ENCODE measurements at places on chromosomes 6 and 20.

DNA sequence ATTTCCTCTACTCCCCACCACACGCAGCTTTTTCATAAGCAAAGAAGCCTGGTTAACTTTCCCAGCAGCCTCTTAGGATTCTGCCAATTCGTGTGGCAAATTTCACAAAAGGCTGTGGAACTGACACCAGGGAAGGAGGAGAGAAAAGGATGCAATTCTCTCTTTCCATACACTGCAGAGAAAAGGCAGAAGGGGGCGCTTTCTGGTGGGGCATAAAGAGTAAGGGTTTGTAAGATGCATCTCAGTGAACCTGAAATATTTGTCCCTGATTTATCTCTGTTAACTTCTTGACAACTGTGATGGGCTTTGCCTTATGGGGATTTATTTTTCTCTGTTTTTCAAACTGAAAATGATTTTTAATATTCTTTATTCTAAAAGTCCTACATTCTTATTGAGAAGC is 45.5 kb upstream of the GLP1R start:
- DNase-seq = no peak

- no peak for DNase-seq
These were observed 104.8 kb upstream of the PTPN1 start for GRCh38 chr20:50405235-50405914.

DNA sequence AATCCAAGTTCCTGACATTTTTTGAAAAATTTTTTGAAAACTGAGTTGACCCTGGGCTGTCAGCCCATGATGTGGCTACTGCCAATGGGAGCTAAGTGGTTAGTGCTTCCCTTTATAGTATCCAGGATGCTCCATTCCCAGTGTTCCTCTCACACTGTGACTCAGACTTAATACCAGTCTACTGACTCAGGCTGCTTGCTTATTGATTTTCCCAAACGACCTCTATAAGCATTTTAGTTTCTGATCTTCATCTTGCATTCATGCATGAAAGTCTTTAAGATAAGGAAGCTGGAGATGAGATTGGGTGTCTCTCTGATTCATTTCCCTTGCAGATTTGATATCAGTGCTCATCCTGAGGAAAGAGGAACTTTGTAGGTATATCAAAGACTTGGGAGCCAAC is 560.0 kb downstream of the TBC1D32 start:
- no peak for DNase-seq

GRCh38 chr20:45957021-45957941 is 14.7 kb downstream of the ZNF335 start:
- DNase-seq = no peak

- no peak for DNase-seq
These were observed 39.9 kb downstream of the RPRD1B start for GRCh38 chr20:38073307-38074071.

- DNase-seq = no peak
These were observed 13.4 kb downstream of the CASP8AP2 start for GRCh38 chr6:89843070-89843469.

DNA sequence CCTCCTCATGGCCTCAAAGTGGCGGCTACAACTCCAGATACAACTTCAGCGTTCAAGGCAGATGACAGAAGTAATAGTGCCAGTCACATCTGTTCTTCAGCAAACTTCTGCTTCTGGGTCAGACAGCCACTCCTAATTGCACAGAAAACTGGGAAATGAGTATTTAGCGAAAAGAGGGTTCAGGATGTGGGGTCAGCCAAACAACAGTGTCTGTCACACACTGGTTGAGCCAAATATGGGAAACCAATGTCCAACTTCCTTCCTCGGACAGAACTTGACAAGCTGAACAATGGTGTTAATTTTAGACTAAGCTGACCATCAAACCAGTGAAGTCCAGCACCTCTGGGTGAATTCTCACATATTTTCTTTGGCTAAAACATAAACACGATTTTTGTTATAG is 22.1 kb downstream of the NUDT3 start:
- DNase-seq = no peak

DNA sequence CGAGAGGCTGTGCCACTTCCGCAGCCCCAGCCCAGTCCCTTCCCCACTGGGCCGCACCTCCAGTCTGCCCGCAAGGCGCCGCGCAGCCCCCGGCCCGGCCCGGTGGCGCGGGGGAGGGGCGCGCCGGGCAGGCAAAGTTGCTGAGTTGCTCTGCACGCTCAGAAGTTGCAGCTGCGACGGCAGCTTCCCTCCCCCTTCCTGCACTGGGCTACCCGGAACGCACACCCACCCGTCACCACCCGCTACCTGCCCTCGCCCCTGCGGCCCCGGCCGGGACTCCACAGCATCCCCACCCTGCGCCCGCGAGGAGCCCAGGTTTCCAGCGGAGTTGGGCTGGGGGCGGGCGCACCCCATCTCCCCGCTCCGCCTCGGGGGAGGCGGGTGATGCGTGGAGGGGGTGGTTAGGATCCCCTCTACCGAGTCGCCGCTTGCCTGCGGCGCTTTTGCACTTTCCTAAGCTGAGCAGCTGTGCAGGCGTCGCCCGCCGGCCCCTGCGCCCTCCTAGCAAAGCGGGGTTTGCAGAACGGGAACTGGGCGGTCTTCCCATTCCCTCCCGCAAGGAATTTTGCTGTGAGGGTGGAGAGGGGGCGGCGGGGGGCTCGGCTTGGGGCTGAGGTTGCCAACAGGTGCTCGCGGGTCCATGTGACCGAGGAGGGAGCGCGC is 55.9 kb upstream of the RREB1 start:
- DNase-seq = no peak

DNA sequence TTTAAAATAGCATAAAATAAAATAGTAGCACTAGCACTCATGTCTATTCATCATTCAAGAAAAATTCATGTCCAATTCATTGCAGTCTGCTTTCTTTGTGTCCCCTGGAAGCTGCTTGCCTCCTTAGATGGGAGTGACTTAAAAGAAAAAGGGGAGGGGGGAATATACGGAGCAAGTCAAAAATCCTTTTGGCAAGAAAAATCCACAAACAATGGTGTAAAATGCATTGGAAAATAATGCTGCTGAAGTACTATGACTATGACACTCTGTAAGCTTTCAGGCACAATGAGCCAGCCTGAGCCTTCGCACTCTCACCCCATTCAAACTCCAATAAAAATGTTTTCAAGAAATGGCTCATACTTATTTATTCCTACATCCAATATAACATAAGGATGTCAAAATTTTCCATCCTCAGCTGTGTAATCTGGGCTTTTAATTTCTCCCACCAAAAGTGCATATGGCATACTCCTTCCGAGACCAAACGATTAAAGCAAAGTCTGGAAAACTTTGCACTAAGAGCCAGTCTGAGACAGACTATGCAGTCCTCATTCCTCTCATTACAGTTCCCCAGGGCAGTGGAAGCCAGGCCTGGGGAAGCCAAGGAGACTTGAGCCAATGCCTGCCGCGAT is 790 bp downstream of the NEDD9 start:
- no peak for DNase-seq

DNA sequence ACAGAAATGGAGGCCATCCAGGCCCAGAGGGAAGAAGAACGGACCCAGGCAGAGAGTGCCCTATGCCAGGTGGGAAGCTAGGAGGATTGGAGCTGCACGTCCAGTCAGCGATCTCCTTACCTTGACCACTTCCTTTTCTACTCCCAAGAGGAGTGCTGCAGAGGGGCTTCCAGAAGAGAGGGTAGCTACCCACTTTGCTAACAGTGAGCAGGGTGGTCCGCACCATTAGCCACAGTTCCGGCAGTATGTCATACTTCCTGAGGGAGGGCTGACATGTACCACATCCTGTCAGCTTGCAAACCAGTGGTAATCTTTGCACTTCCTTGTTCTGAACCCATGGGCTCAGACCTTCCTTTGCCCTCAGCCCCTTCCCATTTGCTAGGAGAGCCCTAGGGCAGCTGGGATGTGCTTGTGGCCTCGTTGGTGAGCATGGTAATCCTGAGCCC is 35.4 kb downstream of the CEP250 start:
- DNase-seq = peak; percentile 19

DNA sequence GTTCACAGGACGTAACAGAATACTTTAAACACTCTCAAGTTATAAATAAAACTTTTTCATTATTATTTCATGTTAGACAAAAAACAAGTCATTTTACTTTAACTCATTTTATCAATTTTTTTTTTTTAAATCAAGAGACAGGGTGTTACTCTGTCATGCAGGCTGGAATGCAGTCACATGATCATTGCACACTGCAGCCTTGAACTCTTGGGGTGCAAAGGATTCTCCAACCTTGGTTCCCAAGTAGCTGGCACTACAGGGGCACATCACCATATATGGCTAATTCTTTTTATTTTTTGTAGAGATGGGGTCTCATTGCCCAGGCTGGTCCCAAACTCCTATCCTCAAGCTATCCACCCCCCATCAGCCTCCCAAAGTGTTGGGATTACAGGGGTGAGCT is 14.2 kb downstream of the PLN start:
- DNase-seq = no peak

- DNase-seq = no peak
These were observed 8.1 kb upstream of the FAM50B start for GRCh38 chr6:3841066-3841454.

GRCh38 chr6:84539122-84539856 is 225.1 kb downstream of the TBX18 start:
- no peak for DNase-seq

- DNase-seq = no peak
These were observed 97.6 kb downstream of the SLC22A23 start for GRCh38 chr6:3359101-3359752.

- no peak for DNase-seq
These were observed 7.1 kb upstream of the TSPYL1 start for GRCh38 chr6:116286773-116287358.

DNA sequence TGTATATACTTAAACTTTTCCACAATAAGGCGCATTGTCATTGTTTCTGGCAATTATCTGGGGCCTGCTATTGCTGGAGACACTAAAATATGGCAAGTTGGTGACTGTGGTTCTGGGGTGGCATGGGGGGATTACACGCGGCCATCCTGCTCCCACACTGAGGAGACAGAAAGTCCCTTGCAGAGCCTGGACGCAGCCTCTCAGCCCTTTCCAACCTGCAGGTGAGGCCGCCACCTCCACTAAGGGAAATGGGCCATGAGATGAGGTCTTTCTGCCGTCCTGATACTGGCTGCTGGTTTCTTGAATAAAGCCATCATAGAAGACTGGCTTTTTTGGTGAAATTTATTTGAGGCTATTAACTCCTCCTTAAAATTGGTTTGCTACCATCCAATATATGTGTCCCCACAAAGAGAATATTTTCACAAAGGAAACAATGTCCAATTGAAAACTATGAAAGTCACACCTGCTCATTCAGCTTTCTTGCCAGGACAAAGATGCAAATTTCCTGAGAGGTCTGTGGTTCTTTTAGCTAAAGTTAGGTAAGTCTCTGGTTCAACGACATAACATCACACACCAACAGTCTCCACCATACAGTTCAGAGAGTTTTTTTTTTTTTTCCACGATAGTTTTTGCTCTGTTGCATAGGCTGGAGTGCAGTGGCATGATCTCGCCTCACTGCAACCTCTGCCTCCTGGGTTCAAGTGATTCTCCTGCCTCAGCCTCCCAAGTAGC is 13.0 kb downstream of the TXNDC5 start:
- no peak for DNase-seq

DNA sequence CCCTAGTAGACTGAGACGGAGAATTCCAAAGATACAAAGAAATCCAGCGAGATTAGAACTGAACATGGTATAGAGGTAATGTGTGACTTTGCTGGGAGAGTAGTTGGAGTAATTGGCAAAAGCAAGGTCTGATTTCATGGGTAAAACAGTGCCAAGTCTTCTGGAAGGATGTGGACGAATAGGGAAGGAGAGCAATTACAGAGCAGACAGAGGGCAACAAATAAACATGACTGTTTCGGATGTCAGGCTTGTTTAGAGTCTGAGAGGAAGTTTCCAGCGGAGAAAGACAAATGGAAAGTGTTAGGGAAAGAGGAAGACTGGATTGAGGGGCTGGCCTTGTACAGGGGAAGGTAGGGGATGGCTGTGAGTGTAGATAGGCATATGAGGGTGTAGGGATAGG is 282.2 kb upstream of the PRND start:
- no peak for DNase-seq

DNA sequence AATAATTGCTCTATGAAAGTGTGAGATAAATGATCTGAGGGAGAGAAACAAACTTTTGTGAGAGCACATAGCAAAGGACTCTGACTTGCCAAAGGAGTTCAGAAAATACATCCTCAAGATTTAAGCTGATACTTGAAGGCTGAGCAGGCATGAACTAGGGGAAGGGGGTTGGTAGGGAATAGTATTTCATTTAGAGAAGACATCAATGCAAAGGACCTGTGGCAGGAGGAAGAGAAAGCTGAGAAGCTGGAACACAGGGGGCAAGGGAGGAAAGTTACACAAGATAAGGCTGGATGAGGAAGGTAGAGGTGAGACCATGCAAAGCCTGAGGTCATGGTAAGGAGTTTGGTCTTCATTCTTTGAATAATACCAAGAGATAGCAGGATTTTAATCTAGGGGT is 50.6 kb downstream of the NCOA6 start:
- no peak for DNase-seq

- no peak for DNase-seq
These were observed 166.6 kb downstream of the MTFR2 start for GRCh38 chr6:136083540-136083939.

GRCh38 chr6:26268659-26269402 is 96.2 kb upstream of the BTN3A2 start:
- DNase-seq = no peak

GRCh38 chr6:163460307-163460782 is 45.8 kb downstream of the QKI start:
- DNase-seq = no peak

DNA sequence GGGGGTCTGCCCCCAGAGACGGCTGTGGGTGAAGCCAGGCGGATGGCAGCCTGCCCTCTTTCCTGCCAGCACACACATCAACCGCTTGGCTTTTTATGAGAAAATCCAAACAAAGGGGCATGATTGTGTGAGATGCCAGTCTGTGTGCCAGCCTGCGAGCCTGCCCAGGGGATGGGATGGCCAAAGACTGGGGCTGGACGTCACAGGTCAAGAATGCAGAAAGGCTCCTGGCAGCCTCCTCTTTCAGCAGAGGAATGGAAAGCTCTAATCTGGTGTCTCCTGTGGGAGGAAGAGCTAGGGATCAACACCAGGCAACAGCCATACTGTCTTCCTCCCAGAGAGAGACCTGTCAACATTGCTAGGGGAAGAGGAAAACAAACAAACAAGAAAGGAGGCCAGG is 15.8 kb downstream of the TUBB2B start:
- no peak for DNase-seq

GRCh38 chr6:116287689-116288282 is 8.1 kb upstream of the TSPYL1 start:
- DNase-seq = no peak

DNA sequence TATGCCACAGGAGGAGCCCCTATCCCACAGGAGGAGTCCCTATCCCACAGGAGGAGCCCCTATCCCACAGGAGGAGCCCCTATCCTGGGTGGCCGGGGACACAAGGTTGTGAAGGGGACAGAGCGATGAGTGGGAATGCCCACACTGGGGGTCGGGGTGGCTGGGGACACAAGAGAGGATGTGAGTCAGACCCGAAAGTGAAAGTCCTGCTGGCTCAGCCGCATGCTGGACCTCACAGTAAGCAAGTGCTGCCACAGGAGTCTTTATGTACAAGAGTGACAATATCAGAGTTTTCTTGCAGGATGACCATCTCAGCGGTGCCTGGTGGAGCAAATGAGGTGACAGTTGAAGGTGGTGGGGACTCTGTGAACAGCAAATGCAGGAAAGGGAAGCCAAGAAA is 93.7 kb downstream of the PSMB1 start:
- DNase-seq = no peak

- DNase-seq = no peak
These were observed 82.8 kb downstream of the MAFB start for GRCh38 chr20:40606237-40606636.

- no peak for DNase-seq
These were observed 133.5 kb downstream of the TBC1D7 start for GRCh38 chr6:13194852-13195251.

- no peak for DNase-seq
These were observed 84.1 kb downstream of the SLC23A2 start for GRCh38 chr20:4916971-4917881.
